ENCODE measurements at places on chromosomes 3 and 15. TPM values are rescaled to one million over a fixed set of nuclear protein-coding genes. Genes with fewer than 3 reads are reported as not detected.

DNA sequence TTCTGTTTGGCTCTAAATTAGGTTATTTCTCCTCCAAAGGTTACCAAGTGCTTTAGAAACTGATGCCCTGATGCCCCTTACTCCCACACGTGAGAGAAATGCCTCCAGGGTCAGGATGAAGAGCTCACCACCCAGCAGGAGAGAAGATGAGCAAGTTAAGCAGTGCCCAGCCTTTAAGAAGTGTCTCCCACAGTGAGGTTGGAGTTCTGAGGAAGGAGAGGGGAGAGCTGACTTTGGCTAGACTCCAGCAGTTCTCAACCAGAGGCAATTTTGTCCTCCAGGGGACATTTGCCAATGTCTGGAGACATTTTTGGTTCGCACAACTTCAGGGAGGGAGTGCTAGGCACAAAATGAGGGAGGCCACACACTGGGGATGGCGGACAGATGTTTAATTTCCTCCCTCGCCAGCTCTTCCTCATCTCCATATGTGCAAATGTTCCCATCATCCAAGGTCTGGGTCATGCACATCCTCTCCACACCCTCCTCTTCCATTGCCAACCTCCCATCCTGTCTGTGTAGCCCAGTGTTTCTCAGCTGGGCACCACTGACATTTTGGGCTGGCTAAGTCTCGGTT lies 50.6 kb upstream of the SLC7A14 start:
- no peak for DNase-seq
- no peak overlapping the region for H3K4me3 ChIP-seq
- no peaks in the 10 kb centered on the region for H3K27me3 ChIP-seq
- no peaks in the 10 kb centered on the region for H3K4me1 ChIP-seq
- H3K27ac ChIP-seq: no peak overlapping the region
- no peaks in the 10 kb centered on the region for H3K36me3 ChIP-seq

GRCh38 chr3:122728186-122728585 lies 47.5 kb downstream of the PARP14 start:
- no peaks in the 10 kb centered on the region for H3K27me3 ChIP-seq
- H3K4me3 ChIP-seq: no peak overlapping the region
- H3K27ac ChIP-seq: no peak overlapping the region
- no peaks in the 10 kb centered on the region for H3K4me1 ChIP-seq

DNA sequence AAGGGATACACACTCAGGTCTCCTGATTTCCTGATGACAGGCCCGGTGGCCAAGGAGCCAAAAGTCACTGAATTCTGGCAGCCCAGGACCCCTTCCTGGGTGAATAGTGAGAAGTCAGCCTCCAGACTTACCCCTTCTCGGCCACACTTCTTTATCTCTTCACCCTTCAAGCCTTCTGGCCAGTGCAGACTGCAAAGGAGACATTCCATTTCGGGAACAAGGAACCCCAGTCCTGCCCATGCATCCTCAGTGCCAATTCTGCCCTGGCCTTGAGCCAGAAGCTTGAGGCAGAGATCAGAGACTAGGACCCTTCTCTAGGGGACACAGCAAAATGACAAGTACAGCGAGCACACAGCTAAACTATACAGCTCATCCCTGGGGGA lies 28.8 kb downstream of the GRAMD2A start:
- peaks cover 4% of the 10 kb centered on the region for H3K4me1 ChIP-seq
- DNase-seq: peak; percentile 70
- peak overlapping the region; percentile 89 for H3K27ac ChIP-seq
- no peaks in the 10 kb centered on the region for H3K27me3 ChIP-seq
- no peaks in the 10 kb centered on the region for H3K36me3 ChIP-seq

DNA sequence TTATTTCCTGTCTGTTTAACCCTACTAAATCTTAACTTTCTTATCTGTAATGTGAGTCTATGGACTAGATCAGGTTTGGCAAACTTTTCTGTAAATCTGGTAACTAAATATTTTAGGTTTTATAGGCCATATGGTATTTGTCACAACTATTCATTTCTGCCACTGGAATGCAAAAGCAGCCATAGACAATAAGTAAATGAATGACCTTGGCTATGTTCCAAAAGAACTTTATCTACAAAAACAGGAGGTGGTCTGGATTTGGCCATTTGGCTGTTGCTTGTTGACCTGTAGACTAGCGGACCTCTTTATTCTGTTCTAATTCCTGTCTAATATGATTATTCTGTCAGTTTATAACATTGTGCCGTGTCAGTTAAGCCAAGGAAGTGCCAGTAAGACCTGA lies 314.2 kb downstream of the LPP start:
- DNase-seq: no peak
- no peaks in the 10 kb centered on the region for H3K36me3 ChIP-seq
- H3K27ac ChIP-seq: no peak overlapping the region
- no peak overlapping the region for H3K4me3 ChIP-seq

GRCh38 chr15:101293122-101293521 lies 1.9 kb downstream of the SNRPA1 start:
- H3K4me3 ChIP-seq: peak overlapping the region; percentile 93
- no peaks in the 10 kb centered on the region for H3K4me1 ChIP-seq
- H3K36me3 ChIP-seq: no peaks in the 10 kb centered on the region
- no peak overlapping the region for H3K27ac ChIP-seq
- DNase-seq: no peak

GRCh38 chr3:143151004-143151731 lies 31.6 kb downstream of the CHST2 start:
- H3K4me3 ChIP-seq: no peak overlapping the region
- H3K27ac ChIP-seq: no peak overlapping the region
- DNase-seq: no peak
- no peaks in the 10 kb centered on the region for H3K4me1 ChIP-seq

The TM6SF1 gene
- total RNA-seq: 7.3 TPM

The DAPK2 gene
- total RNA-seq: 29.6 TPM

The PP2D1 gene
- total RNA-seq: not detected
